Activated naive CD4-positive, alpha-beta T cell treated with anti-CD3 and anti-CD28 coated beads, Interleukin-2, amount 50 U/mL, for 72 hours (primary cell): ENCODE measurements at places on chromosomes 3 and 15. TPM values are rescaled to one million over a fixed set of nuclear protein-coding genes. Genes with fewer than 3 reads are reported as not detected.

GRCh38 chr3:112651516-112651915 lies 10.6 kb upstream of the CCDC80 start:
- no peak for DNase-seq

Gene CFAP91
- 0.68 TPM for total RNA-seq

Gene SEMA6D
- not detected for total RNA-seq

DNA sequence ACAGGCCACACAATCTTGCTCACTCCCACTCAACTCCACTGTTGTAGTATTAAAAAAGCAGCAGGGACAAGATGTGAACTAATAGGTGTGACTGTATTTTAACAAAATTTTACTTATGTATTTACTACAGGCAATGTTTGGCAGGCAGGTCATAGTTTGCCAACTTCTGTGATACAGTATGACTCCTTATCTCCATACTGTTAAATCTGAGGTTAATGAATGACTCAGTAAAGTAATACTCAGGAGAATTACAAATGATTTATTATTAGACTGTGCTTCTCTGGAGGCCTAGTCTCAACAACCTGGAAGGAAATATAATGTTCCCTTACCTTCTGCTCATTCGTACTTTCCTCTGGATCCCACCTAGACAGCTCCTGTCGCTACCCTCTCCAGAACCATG lies 258.6 kb upstream of the KCNMB2 start:
- DNase-seq = no peak

Gene DBR1
- 22.0 TPM for total RNA-seq

Gene TM4SF18
- not detected for total RNA-seq

GRCh38 chr15:98163319-98164045 lies 203.0 kb downstream of the ARRDC4 start:
- no peak for DNase-seq

Gene CD80
- 1.2 TPM for total RNA-seq

Gene UROC1
- total RNA-seq = not detected

DNA sequence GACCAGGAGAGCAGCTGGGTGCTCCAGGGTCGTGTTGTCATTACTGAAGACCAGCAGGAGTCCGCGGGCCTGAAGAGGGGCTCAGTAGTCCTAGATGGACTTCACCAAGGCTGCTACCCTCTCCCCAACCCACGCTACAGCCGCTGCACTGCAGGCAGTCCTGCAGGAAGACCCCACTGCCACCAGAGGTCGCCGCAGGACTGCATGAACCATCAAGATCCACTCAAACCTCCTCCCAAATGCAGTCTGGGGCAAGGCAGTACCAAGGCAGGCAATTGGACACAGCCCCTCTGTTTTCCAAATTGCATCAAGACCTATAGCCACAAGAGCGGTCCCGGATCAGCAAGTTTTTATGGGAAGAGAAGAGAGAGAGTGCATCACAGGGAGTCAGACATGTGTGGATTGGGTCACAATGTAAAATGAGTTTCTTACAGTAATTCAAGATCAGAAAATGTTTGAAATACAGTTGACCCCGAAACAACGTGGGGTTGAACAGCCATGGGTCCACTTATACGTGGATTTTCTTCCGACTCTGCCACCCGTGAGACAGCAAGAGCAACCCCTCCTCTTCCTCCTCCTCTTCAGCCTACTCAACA lies 46.7 kb downstream of the DZIP1L start:
- peak; percentile 88 for DNase-seq

GRCh38 chr3:141201122-141201521 lies 30.5 kb upstream of the PXYLP1 start:
- DNase-seq = no peak

Gene ACKR2
- 1.5 TPM for total RNA-seq

DNA sequence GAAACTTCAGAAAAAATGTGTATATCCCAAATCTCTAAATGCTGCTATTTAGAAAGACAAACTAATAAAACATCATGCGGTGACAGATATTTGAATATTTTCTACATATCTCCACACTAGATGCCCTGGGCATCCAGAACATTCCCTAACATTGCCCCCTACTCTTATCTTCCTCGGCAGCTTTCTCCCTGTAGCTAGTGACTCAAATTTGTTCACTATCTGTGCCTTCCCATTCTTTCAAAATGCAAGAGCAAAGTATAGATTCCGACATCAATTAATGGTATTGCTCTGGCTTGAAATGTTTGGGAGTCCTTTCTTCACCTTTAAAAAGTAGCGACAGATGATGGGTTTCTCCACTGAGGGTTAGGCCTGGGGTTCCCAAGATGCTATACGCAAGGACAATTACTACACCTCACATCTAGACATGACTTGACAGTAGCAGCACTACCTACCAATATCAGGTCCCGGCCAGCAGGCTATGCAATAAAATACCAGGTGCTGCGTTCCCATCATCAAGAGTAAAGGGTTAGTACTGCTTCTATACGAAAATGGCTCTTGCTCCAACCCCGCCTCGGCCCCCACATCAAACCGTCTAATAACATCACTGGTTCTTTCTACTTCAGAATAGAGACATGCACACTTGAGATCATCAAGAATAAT lies 631 bp downstream of the UBR1 start:
- no peak for DNase-seq

DNA sequence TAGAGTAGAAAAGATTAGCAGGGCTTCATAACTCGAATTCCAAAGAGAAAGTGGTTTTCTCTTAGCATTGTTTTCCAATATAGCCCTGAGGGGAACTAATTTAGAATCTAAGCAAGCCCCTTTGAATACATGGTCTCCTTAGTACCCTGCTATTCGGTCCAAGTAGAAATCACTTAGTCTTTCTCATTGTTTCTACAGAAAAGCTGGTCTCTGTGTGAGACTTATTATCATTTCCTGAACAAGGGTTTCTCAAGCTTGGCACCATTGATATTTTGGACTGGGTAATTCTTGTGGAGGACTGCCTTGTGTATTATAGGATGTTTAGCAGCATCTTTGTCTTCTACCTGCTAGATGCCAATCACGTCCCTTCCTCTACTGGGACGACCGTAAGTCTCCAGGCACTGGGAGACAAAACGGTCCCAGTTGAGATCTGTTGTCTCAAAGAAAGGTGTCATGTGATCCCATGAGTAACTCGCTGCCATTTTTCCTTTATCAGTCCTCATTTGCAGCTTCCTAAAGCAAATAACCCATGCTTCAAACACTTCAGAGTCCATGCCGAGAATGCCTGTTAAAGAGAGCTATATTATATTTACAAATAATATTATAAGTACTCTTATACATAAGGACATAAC lies 230.7 kb upstream of the SLCO3A1 start:
- no peak for DNase-seq

Gene IQCH
- 0.75 TPM for total RNA-seq

Gene SEC62
- total RNA-seq = 52.1 TPM

DNA sequence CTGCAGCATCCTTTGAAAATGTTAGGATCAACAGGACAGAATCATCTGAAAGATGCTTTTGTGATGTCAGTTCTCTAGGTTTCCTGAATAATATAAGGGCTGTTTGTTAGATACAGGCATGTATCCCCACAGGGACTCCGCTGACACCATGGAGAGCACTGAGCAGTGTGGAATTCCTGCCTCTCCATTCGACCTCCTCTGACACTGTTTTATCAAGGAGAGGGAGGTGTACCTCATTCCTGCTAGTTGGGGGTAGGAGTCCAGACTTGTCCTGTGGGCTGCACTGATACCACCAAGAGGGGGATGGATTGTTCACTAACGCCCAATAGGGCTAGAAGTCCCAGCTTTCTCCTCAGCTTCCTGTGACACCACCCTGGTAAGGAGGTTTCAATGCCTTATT lies 46.6 kb downstream of the LARS2 start:
- no peak for DNase-seq

Gene PPP2R3A
- total RNA-seq = 0.54 TPM

DNA sequence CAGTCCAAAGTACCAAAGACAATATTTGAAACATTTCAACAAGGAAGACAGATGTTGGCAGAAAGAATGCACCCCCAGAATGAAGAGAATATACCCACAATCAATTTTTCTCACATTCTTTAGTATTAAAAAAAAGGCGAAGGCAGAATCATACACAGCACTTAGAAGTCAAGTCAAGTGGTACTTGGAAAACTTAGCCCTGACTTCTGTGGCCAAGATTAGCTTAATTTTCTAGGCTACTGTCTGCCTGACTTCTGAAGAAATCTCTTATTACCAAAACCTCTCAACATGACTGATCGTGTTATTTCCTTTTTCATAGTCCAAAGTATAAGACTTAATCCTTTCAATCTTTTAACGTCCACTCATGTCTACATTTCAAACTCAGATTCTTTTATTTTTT lies 60.7 kb downstream of the PBRM1 start:
- no peak for DNase-seq
